ENCODE measurements at places on chromosomes 12 and 14. TPM values are rescaled to one million over a fixed set of nuclear protein-coding genes. Genes with fewer than 3 reads are reported as not detected.

- DNase-seq, result no peak
These were observed 82.7 kb downstream of the GAS2L3 start for GRCh38 chr12:100656141-100656540.

GRCh38 chr12:59077575-59078426 lies 157.5 kb upstream of the LRIG3 start:
- DNase-seq, result no peak

DNA sequence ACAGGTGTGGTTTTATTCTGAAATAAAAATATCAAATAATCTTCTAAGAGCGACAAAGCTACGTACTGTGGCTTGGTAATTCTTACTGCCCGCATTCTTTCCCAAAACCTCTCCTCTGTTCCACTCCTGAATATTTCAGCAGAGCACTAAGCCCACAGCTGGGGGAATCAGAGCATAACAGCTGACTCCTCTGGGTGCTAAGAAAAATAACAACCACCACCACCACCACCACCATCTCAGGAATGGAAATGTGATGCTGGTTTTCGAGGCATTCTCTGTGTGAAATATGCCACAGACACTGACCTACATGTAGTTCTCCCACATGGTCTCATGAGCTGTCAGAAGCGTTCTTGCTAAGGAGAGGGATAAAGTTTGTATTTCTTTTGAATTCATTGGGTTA lies 183.7 kb downstream of the BMP4 start:
- DNase-seq, result no peak

Gene SPIC
- not detected for total RNA-seq

DNA sequence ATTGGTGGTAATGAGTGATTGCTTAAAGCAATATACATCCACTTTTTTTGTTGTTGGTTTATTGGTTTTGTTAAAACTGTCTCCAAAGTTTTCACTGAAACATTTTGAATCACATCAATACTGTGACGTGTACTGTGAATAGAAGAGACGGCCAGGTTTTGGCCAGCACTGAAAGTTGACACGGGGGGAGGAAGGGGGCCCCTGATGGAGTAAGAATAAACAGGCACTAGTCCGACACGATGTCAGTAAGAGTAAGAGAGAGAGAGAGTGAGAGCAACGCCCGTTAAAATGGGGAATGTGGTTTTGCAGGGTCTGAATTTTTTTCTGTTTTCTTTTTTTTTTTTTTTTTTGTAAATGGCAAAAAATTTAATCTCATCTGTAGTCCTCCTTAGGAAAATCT lies 14.7 kb downstream of the PEBP1 start:
- no peak for DNase-seq

GRCh38 chr14:85418721-85419120 lies 111.2 kb upstream of the FLRT2 start:
- no peak for DNase-seq

Gene LTB4R
- total RNA-seq, result 4.0 TPM

- DNase-seq, result no peak
These were observed 35.1 kb upstream of the OTOGL start for GRCh38 chr12:80064269-80064668.

- no peak for DNase-seq
These were observed 7.5 kb downstream of the TMED2 start for GRCh38 chr12:123591702-123592481.

DNA sequence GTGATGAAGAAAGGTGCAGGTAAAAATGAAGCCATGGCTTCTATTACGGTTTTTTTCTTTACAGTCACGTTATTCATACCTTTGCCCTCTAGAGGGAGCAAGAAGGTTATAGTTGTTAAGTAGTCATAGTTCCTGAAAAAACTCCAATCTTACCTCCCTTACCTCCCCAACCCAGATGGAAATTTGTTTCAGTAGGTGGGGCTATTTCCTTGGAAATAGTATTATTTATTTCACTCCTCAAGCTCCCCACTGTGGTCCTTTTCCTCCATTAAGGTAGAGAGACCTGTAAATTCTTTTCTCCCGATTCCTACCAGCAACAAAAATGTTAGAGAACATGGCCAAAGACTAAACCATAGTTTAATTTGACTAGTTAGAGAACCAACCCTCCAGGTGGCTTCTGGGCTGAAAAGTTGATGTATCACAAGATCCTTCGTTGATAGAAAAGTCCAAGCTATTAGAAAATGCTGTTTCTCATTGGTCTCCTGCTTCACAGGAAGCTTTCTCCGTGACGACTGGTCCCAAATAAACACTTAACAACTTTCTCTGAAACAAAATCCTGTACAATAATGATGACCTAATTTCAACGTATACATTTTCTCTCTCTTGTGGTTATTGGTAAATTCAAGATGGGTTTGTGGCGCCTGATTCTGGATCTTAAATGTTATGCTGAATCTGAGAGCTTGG lies 43.5 kb downstream of the TMX1 start:
- DNase-seq, result peak; percentile 53

Gene PTPN6
- total RNA-seq, result 37.5 TPM

DNA sequence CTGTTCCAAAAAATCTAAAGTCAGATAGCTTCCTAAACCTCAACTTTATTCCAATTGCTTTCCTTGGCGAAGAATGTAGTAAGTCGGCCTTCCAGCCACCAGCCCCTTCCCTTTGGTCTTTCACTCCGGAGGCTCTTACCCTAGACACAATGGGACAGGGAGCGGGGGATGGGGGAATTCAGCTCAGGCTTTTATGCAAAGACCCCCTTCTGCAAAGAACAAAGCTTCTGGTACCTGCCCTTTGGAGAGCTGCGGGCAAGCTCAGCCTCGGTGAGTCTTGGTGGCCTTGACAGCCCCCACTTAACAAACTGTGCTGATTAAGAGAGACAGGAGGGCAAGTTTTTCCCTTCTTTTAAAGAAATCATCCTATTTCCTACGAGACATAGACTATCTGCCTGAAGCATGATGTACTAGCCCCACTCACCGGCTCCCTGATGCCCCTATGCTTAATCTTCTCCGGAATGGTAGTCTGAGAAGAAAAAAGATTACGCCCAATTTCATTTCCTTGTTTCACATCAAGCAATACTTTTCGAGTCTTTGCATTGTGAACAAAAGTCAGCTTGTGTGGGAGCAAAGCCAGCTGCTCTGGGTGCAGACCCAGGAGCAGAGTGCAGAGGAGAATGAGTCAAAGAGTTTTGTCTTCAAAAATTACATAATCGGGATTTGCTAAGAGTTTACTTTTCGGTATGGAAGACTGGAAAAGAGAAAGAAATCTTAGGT lies 1.5 kb upstream of the NANOG start:
- DNase-seq, result no peak

DNA sequence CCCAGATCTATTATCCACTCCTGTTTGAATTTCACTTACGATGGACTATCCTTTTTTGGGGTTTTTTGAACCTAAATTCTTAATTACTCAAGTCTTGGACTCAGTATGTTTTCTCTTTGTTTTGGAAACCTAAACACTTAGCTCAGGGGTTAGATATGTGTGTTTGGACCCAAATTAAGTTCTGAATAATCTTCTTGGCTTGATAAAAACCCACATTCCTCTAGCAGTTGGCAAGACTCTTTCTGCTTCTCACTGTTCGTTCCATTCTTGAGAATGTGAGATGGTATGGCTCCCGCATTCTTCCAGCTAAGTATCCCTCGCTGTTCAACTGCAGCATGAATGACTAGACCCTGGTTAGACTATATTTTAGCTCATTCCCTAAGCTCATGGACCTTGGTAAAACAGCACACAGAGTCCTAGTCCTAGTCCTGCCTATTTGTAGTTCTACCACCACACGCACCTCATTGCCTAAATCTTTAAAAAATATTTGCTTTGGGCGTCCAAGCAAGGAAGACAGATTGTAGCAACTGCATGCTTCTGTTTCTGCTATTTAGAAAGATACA lies 860.0 kb downstream of the RPS29 start:
- DNase-seq, result no peak

Gene COL2A1
- 0.69 TPM for total RNA-seq

GRCh38 chr14:99339551-99339950 lies 67.6 kb upstream of the BCL11B start:
- no peak for DNase-seq

- no peak for DNase-seq
These were observed 19.0 kb downstream of the FAM181A start for GRCh38 chr14:93946104-93946503.

DNA sequence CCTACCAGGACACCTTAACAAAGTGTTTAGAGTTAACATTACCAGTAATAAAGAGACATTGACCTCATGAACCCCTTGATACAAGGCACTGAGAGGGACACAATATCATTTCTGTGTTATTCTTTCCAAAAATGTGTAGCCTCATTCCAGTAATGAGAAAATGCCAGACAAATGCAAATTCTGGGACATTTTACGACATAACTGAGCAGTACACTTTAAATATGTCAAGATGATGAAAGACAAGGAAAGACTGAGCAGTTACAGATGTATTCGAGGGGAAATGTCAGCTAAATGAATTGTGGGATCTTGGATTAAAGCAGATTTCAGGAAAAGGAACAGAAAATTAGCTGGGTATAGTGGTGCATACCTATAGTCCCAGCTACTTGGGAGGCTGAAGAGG lies 255.6 kb downstream of the ERC1 start:
- DNase-seq, result no peak

- no peak for DNase-seq
These were observed 32.5 kb downstream of the PSMC1 start for GRCh38 chr14:90288651-90289355.

DNA sequence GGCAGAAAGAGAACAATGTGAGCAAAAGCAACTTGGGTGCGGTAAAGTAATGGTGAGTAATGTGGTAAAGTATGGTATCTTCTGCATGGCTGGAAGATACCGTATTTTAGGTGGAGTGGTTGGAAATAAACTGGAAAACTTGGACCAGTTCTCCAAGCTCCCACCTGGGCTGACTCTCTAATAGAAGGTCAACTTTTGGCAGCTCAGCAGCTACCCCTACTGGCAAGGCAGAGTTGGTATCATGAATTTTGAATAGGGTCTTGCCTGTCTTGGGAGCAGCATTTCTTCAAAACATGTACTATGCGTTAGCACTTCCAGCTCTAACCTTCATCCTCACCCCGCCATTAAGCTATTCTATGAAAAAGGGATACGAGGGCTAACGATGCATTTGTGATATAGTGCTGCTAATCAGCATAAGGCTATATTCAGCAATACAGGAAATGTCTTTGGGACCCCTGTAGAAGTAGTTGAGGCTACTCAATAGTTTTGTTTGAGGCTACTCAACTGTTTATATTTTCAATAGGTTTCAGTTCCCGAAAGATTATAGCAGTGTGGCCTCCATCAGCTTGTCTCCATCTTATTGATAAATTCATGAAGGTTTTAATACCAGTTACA lies 276.3 kb upstream of the FAR2 start:
- DNase-seq, result peak; percentile 19

Measured in epithelial cell of proximal tubule (primary cell).